ENCODE measurements at places on chromosomes 7 and 10.

- DNase-seq = no peak
Measured at GRCh38 chr7:121079425-121080169, 91.1 kb downstream of the CPED1 start.

DNA sequence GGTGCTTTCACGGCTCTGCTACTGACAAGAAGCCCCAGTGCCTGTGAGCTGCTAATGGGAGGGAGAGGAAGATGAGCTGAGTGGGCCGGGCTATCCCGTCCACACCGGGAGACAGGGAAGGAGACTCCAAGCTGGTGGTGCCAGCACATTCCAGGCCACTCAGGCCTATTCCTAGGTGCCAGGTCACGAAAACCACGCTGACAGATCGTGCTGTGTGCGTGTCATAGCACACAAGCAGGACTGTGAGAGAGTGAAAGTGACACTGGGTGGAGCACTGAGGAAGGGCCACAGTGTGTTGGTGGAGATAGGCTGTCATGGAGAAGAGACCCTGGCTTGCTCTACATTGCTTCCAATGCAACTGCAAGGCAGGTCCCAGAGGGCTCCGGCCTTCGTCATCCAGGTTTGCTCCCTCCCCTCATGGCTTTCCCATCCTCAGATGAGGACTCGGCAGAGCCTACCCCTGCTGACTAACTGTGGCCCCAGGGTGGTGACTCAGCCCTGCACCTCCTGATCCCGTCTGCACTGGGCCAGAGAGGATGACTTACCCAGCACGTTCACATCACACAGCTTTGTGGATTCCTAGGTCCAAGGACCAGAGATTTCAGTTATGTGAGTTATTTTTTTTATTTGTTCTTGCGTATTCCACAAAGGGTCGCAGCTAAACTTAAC lies 167.3 kb downstream of the EGFR start:
- DNase-seq = no peak

- DNase-seq = no peak
Measured at GRCh38 chr7:116986611-116987565, 33.6 kb downstream of the ST7 start.

DNA sequence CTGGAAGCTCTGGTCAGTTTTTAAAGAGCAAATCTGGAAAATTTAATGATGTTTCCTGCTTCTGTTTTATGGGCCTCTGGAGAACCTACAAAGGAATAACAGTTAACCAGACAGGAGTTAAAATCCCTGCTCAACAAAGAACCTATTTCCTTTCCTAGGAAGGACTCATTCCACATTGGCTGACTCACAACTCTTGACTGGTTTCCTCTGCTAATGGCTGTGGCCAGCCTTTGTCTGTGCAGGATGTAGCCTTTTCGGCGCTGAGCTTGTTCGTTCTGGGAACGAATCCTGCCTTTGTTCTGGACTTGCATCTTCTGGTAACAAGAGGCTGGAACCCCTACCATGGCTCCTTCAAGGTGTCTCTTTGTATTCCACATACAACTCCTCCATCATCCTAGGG lies 112.8 kb upstream of the PDCD4 start:
- DNase-seq = no peak

- no peak for DNase-seq
Measured at GRCh38 chr7:2689951-2690705, 2.1 kb downstream of the AMZ1 start.

DNA sequence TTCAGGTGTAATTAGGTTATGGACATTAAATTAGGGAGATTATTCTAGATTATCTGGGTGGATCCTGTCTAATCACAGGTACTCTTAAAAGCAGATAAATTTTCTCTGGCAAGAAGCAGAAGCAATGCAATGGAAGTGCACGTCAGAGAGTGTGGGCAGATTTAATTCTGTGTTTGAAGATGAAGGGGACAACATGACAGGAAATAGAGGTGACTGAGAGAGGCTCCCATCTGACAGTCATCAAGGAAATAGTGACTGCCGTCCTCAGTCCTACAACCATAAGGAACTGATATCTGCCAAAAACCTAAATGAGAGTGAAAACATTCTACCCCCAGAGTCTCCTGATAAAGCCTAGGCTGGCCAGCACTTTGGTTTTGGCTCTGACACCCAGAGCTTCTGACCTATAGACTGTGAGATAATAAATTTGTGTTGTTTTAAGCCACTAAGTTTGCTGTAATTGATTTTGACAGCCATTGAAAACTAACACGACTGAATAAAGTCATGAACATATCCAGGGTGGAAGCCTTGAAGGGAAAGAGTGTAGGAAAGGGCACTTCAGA lies 30.5 kb upstream of the DDX50 start:
- DNase-seq = no peak

DNA sequence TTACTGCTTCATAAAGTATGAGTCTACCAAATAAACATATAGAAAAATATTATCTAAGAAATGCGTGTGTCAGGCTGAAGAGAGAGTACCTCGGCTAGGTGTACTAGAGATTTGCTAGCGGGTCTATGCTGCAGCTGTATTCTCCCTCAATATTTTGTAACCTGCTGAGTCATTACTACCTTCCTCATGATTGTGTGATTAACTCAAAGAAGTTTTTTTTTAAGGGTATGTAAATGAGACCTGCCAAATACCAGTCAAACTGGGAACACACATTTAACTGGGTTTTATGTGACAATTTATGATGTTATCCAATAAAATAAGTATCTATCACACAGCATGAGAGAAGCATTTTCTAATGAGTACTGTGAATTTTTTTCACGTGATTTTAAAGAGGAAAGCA lies 180.4 kb downstream of the RNF133 start:
- no peak for DNase-seq

DNA sequence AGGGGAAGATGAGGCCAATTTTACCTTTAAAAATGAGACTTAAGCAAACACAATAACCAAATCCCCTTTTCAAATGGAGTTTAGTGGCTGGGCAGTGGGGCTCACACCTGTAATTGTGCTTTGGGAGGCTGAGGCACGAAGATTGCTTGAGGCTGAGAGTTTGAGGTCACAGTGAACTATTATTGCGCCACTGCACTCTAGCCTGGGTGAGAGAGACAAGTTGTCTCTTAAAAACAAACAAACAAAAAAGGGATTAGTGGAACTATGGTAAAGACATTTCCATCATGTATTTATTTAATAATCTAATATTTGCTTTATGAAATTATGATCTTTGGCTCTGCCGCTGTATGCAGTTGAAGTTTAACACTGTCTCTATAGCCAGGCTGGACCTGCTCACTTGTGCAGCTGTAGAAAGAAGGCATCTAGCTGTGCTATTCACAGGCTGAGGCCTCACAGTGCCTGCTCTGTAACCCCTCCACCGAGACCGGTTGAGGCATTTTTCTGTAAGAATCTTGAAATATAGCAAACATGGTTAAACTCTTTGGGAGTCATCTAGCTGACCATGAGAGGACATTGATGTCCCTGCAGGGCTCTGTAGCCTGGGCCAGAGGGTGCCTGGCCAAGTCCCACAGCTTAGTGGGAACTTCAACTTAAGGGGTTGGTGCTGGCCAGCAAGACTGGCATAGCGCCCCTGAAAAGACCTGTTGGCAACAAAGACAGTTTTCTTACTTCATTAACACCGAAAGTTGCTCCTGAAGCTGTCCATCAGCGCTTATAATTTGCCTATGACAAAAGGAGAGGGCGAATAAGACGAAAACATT lies 131.8 kb downstream of the BMPER start:
- no peak for DNase-seq

DNA sequence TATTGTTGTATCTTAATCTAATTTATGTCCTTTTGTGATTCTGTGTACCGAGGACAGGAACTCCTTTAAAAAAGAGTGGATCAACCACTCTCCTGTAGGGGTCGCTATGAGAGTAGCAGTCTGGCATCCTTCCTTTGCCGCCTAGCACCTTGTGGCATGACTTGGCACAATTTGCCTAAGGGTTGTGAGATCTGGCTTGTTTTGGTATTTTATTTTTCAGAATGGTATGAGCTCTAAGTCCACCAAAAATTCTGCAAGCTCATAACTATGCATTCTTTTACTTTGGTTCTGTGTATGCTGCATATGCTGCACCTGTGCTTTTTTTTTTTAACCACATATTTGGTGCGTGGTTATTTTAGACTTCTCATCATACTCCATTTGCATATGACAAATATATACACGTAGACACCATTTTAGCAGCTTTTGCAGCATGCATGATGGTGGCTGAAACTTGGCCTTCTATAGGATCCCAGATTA lies 112.8 kb downstream of the CDK14 start:
- no peak for DNase-seq

- no peak for DNase-seq
Measured at GRCh38 chr10:97131181-97131628, 54.6 kb downstream of the SLIT1 start.

- DNase-seq = no peak
Measured at GRCh38 chr10:132707776-132708171, 78.2 kb downstream of the NKX6-2 start.

DNA sequence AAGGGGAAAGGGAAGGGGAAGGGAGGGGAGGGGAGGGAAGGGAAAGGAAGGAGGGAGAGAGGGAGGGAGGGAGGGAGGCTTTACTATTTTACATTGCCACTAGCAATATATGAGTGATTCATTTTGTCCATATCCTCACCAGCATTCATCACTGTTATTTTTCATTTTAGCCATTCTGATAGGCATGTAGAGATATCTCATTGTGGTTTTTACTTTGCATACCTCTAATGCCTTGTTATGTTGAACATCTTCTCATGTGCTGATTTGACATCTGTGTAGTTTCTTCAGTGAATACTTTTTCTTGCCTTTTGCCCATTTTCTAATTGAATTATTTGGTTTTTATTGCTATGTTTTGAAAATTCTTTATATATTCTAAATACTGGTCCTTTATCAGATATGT lies 52.7 kb downstream of the GCC1 start:
- DNase-seq = no peak

DNA sequence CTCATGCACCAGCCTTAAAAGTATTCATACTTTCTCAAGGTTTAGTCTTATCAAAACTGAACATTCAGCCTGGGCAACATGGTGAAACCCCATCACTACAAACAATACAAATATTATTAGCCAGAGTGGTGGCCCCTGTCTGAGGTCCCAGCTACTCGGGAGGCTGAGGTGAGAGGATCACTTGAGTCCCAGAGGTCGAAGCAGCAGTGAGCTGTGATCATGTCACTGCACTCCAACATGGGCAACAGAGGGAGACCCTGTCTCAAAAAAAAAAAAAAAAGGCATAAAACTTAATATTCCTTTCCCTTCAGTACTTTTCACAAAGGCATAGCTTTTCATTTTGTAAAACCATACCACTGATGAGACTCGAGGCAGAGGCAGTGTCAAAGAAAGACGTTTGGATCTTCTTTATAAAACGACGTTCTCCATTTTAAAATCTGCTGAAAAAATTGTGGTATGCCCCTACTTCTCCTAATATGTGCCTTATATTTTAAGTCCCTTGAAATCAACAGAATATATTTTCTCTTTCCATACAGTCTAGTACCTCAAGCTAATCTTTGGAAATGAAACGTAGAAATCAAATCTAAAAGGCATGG lies 1.9 kb downstream of the NSUN6 start:
- no peak for DNase-seq

- no peak for DNase-seq
Measured at GRCh38 chr10:102615361-102615760, 28.9 kb upstream of the TRIM8 start.

DNA sequence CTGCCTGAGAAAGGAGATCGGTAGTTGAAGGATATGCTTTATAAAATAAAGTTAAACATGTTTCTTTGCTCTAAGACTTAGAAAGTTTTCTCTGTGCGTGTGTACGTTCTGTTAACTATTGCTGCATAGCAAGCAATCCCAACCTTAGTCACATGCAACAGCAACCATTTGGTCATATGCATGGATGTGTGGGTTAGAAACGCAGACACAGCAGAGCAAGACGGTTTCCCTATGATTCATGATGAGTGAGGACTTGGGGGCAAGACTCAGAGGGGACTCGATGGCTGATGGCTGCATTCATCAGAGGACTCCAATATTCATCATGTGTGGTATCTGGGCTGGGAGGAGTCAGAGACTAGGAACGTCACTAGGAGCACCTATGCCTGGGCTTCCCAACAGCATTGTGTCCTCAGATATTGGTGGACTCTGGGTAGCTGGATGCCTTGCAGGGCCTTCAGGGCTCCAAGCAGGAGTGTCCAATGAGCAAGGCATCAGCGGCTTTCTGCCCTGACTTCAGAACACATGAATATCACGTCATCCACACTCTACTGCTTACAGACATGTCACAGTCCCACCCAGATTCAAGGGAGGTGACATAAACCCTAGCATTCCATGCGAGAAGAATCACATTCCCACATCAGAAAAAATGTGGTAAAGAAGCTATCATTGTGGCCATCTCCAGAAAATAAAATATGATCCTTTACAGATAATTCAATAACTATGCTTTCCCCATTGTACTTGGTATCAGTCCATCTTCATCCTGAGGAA lies 731.2 kb downstream of the TNS3 start:
- no peak for DNase-seq

GRCh38 chr10:46325021-46325420 lies 38.2 kb downstream of the ANTXRL start:
- DNase-seq = no peak

DNA sequence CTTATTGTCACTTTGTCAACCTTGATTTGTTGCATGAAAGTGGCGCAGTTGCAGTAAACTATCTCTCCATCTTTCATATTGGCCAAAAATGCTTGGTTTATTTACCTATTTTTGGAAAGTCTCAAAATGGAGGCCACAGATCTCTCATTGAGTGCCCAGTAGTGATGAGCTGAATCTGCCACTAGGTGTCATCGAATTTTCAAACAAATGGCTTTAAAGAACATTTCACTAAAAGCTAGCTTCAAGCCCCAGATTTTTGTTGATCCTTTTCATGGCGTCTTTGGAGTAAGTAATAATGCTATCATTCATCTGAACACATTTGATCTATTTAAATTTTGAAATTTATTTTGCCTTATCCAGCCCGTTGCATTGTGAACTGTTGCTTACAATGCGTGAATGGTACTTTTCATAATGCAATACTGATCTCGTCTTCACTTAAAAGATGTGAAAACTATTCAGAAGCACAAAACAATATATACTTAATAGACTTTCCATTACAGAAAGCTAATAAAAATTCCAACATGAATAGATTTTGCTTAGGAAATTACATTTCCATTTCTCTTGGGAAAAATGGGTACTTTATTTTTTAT lies 236.2 kb downstream of the DNAJB9 start:
- DNase-seq = no peak

DNA sequence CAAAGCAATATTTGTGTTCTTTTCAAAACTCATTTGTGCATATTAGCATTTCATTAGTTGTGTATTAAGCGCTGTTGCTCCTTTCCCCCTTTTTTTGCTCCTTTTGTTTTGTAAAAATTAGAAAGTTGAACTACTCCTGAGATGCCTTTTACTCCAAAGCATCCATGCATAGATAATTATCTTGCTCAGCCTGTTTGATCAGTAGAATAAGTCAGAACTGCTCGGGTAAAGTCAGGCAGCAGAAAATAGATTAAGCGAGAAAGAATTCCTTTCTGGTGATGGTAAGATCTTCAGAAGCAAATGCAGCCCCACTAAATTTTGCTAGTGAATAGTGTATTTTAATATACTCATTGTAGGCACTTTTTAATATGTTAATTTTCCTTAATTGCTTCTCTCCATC lies 227.1 kb downstream of the TEX36 start:
- DNase-seq = no peak

- no peak for DNase-seq
Measured at GRCh38 chr10:73229567-73229966, 17.5 kb downstream of the DNAJC9 start.

GRCh38 chr7:80873140-80873539 lies 45.7 kb downstream of the SEMA3C start:
- no peak for DNase-seq

GRCh38 chr10:129968853-129969183 lies 4.7 kb upstream of the EBF3 start:
- DNase-seq = no peak

GRCh38 chr10:70303730-70304129 lies 19.9 kb upstream of the NPFFR1 start:
- DNase-seq = no peak
